ENCODE measurements at places on chromosomes 2 and 18. TPM values are rescaled to one million over a fixed set of nuclear protein-coding genes. Genes with fewer than 3 reads are reported as not detected.

Gene MPP4
- not detected for total RNA-seq

Gene LYPD1
- not detected for total RNA-seq

Gene PNPT1
- total RNA-seq = 29.3 TPM

Gene ADGRF3
- total RNA-seq = 2.7 TPM

Gene TMEM163
- total RNA-seq = 0.18 TPM

Gene C18orf54
- total RNA-seq = 1.5 TPM

Gene DIPK1C
- not detected for total RNA-seq

Gene FMNL2
- total RNA-seq = 0.86 TPM

Gene NXPH2
- total RNA-seq = not detected

Gene RGPD3
- 0.16 TPM for total RNA-seq

Gene ID2
- 71.1 TPM for total RNA-seq
